ENCODE measurements at places on chromosomes 3 and 15. TPM values are rescaled to one million over a fixed set of nuclear protein-coding genes. Genes with fewer than 3 reads are reported as not detected.

Gene BCHE
- total RNA-seq, result not detected

- peak overlapping the region; percentile 21 for H3K27ac ChIP-seq
- peaks cover 22% of the 10 kb centered on the region for H3K36me3 ChIP-seq
- no peak overlapping the region for H3K4me3 ChIP-seq
- no peak for DNase-seq
- H3K27me3 ChIP-seq, result no peaks in the 10 kb centered on the region
Observed at GRCh38 chr3:172222478-172223071, 183.2 kb downstream of the FNDC3B start.

- no peak overlapping the region for H3K27ac ChIP-seq
- peaks cover 21% of the 10 kb centered on the region for H3K27me3 ChIP-seq
- no peaks in the 10 kb centered on the region for H3K4me1 ChIP-seq
- no peaks in the 10 kb centered on the region for H3K36me3 ChIP-seq
- no peak overlapping the region for H3K4me3 ChIP-seq
Observed at GRCh38 chr3:133894353-133895207, 1.1 kb downstream of the RAB6B start.

- peaks cover 15% of the 10 kb centered on the region for H3K4me1 ChIP-seq
- no peak overlapping the region for H3K27ac ChIP-seq
- H3K27me3 ChIP-seq, result peaks cover 4% of the 10 kb centered on the region
- H3K4me3 ChIP-seq, result no peak overlapping the region
- DNase-seq, result no peak
- H3K36me3 ChIP-seq, result no peaks in the 10 kb centered on the region
Observed at GRCh38 chr3:4507024-4507596, 14.0 kb downstream of the ITPR1 start.

DNA sequence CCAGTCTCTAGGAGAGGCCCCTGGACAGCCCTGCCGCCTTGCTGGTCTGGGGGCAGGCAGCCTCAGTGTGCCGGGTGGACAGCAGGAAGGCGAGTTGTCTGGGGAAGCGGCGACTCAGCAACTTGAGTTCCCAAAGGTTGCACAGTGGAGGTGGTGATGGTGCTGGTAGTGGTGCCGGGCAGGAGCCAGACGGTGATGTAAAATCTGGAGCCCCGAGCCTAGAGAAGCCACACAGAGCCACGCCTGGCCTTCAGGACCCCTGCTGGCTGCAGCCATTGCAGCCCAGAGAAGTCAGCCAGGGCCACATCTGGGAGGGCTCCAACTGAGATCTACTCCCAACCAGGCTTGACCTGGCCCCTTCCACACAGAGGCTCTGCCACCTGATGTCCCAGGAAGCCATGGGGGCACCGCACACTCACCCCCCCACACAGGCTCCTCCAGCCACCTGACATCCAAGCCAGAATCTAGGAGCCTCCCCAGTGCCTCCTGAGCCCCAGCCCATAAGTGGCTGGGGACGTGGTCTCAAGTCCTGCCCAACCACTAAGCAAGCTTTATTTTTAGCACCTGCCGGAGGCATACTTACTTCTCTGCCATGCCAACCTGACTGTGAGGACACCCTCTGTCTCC lies 8.8 kb downstream of the C3orf22 start:
- peaks cover 27% of the 10 kb centered on the region for H3K27me3 ChIP-seq
- no peak for DNase-seq
- no peak overlapping the region for H3K4me3 ChIP-seq
- H3K36me3 ChIP-seq, result no peaks in the 10 kb centered on the region
- H3K27ac ChIP-seq, result no peak overlapping the region
